Activated CD4-positive, alpha-beta T cell treated with anti-CD3 and anti-CD28 coated beads, Interleukin-2, amount 10 ng/mL, durations not matched to agents 7 days and 5 days (primary cell): ENCODE measurements at places on chromosomes 12 and 14. TPM values are rescaled to one million over a fixed set of nuclear protein-coding genes. Genes with fewer than 3 reads are reported as not detected.

The NFATC4 gene
- total RNA-seq = not detected

The TROAP gene
- total RNA-seq = 115 TPM

The KITLG gene
- total RNA-seq = not detected

The PPP4R4 gene
- 3.7 TPM for total RNA-seq

The NEMF gene
- 89.1 TPM for total RNA-seq

The KDM2B gene
- total RNA-seq = 72.7 TPM

The PLEKHD1 gene
- 0.19 TPM for total RNA-seq

The RAD51B gene
- 30.3 TPM for total RNA-seq

The STYK1 gene
- 0.35 TPM for total RNA-seq

The GRIN2B gene
- not detected for total RNA-seq

The FLRT2 gene
- total RNA-seq = not detected

The MYH6 gene
- total RNA-seq = 0.08 TPM

The FKBP4 gene
- total RNA-seq = 68.2 TPM

- no peak for DNase-seq
These were observed 55.7 kb downstream of the ITPK1 start for GRCh38 chr14:93059917-93060545.

DNA sequence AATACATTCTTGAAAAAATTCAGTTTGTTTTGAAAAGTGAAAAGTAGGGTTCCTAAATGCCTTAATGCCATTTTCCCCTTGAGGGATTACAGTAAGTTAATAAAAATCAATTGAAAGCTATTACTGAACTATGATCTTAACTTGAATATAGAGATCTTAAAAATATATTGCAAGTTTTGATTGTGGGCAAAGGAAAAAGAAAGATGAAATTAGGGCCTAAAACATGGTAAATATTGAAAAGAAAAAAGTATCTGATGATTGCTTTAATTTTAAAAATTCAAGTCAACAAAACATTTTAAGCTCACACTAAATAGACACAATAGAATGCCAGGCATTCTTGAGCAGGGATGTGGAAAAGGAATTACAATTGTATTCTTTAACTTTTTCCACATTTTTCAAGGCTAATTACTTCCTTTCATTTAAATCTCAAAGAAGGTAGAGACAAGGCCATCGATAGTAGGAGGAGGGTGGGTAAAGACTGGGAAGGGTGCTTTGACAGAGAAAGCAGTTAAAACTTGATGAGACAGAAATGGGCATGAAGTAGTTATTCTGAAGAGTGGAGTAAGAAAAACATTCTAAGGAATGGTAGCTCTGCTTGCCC is 294.4 kb downstream of the NELL2 start:
- DNase-seq = no peak

GRCh38 chr14:68245146-68246073 is 425.8 kb downstream of the RAD51B start:
- DNase-seq = no peak

DNA sequence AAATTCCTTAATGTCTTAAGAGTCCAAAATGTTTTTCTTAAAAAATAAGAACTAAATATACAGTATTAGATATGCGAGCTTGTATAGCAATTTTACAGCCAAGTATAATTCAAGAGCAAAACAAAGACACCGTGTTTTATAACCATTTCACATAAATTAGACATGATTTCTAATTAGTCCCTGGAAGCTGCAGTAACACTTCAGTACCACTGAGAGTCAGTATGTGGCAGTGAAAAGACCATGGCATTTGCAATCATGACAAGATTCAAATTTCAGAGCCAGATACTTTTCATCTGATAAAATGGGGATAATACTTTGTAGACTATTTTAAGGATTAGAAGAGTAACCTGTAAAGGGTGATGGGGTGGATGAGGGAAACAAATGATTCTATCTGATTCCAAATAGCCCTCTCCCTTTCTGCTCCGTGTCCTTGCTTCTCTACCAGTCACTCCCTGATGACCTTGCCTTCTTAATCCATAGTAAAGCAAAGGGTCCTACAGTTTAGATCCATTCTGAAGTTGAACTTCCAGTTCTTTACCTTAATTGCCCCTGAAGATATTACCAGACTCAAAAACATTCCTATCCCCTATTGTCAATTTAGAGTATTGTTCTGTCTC is 145.4 kb upstream of the ABCD2 start:
- DNase-seq = peak; percentile 8

DNA sequence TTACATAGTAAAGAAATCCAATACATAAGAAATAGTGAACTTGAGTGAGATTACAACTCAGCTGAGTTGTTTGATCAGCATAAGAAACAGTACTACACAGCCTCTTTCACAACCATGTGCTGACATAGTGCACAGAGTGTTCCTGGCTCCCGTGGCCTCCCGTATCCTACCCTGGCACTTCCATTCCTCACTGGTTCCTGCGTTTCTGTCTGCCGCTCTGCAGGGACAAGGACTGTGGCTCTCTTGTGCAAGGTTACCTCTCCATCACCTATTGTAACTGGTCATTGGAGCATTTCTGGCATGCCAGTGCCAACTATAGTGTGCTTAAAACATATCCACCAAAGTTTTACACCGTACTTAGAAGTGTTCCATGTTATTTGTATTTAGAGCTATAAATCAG is 46.3 kb upstream of the PCED1B start:
- DNase-seq = no peak

GRCh38 chr14:76927971-76928700 is 100.4 kb downstream of the IRF2BPL start:
- no peak for DNase-seq

GRCh38 chr12:71057330-71057729 is 100.5 kb downstream of the TSPAN8 start:
- no peak for DNase-seq

GRCh38 chr12:108129017-108129812 is at the start of gene WSCD2:
Gene WSCD2 (plus strand): TSS chr12:108129288. CDS start chr12:108195833, 66,545 bp downstream.
- peak; percentile 9 for DNase-seq

GRCh38 chr12:71636704-71637115 is 26.9 kb downstream of the ZFC3H1 start:
- peak; percentile 42 for DNase-seq

DNA sequence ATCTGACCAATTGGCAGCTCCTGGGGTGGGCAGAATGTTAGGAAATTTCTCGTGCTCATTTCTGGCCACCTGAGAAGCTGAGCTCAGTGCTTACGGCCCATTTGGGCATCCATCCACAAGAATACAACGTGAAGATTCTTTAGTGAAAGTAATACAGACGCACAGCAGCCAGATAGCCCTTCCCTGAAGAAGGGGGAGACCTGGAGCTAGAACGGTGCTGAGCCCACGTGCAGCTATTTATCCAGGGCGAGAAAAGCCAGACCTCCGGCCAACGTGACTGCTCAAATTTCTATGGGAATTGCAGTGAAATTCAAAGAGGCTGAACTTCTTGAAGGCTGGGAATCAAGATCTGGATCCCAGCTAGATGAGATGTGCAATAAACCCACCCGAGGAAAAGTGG is 20.7 kb downstream of the NID2 start:
- no peak for DNase-seq

GRCh38 chr12:12626471-12626870 is 14.8 kb downstream of the CREBL2 start:
- DNase-seq = no peak

DNA sequence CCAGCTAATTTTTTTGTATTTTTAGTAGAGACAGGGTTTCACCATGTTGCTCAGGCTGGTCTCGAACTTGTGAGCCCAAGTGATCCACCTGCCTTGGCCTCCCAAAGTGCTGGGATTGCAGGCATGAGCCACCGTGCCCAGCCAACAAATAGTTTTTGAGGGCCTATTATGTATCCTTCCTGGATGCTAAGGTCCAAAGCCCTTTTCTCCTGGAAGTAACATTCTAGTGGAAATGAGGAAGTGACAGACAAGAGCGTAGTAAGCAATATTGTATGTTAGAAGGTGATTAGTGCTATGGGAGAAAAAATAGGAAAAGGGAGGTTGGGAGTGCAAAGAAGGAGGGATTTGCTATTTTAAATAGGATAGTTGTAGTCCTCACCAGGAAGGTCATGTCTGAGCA is 9.0 kb upstream of the CGRRF1 start:
- DNase-seq = no peak

- no peak for DNase-seq
These were observed 20.3 kb upstream of the EIF5 start for GRCh38 chr14:103313704-103314103.

DNA sequence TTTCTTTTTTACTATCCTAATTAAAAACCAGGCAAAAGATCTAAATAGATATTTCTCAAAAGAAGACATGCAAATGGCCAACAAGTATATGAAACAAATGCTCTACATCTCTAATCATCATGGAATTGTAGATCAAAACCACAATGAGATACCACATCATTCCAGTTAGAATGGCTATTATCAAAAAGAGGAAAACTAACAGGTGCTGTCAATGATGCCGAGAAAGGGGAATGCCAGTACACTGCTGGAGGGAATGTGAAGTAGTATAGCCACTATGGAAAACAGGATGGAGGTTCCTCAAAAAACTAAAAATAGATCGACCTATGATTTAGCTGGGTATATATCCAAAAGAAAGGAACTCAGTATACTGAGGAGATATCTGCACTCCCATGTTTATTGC is 39.0 kb upstream of the C12orf75 start:
- DNase-seq = no peak

- DNase-seq = no peak
These were observed 58.9 kb upstream of the KITLG start for GRCh38 chr12:88638966-88639760.

GRCh38 chr14:89445273-89445973 is 28.4 kb upstream of the FOXN3 start:
- no peak for DNase-seq

- peak; percentile 43 for DNase-seq
These were observed 513 bp downstream of the CCNK start for GRCh38 chr14:99481745-99482099.

DNA sequence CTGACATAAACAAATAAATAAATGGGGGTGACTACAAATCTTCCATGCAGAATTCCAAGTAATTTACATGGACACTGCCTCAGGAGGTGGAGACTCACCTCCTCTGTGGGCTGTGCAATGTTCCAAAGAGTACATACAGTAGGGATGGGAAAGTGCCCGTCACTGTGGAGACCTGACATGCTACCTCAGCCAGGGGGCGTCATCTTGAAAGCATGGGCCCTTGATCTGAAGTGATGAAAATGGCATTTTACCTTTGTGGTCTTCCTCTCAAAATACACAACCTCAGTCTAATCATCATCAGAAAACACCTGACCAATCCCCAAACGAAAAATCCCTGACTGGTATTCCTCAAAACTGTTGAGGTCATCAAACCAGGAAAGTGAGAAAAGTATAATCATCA is 48.4 kb downstream of the ANAPC7 start:
- DNase-seq = peak; percentile 42

- no peak for DNase-seq
These were observed 53.2 kb downstream of the SINHCAF start for GRCh38 chr12:31272607-31273225.

GRCh38 chr14:66065188-66065587 is 421.0 kb upstream of the CCDC196 start:
- DNase-seq = no peak

GRCh38 chr14:54614296-54614695 is 47.4 kb downstream of the SAMD4A start:
- no peak for DNase-seq

- no peak for DNase-seq
These were observed 10.0 kb upstream of the PKP2 start for GRCh38 chr12:32906399-32907165.

DNA sequence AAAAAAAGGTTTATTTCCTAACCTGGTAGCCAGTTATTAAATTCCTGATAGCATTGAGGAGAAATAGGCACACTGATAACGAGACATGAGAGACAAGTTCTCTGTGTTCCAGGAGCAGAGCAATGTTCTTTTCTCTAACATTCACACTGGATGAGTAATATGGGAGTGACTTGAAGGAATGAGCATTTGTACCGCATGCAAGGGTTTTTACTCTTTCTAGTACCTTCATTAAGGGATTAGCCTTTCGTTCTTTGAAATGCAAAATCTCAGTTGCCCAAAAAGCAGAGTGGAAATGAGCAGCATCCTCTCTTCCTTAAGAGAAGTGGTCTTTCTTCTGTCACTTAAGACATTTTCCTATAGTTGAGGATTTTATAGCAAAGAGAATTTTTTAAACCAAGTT is 54.7 kb downstream of the FGD4 start:
- DNase-seq = no peak

DNA sequence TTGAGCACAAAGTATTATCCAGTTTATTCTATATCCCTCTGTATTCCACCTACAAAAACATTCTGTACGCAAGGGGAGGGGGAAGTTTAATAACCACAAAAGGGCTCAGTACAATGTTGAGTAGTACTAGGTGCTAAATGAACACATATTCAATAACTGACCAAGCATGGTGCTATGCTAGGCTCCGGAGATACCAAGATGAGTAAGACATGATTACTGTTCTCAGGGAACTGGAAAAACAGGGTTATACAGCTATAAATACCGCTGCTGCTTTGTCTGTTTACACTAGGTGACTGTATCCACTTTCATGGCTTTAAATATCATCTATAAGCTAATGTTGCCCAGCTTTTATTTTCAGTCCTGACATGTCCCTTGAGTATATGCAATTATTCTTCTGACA is 135.8 kb downstream of the INSM2 start:
- no peak for DNase-seq

GRCh38 chr14:21264025-21264801 is 5.0 kb downstream of the HNRNPC start:
- no peak for DNase-seq

GRCh38 chr12:65878540-65878939 is 54.3 kb downstream of the HMGA2 start:
- DNase-seq = no peak

- no peak for DNase-seq
These were observed 274.9 kb upstream of the LMO3 start for GRCh38 chr12:16880864-16881285.

GRCh38 chr12:25723921-25724491 is 170.9 kb upstream of the LMNTD1 start:
- DNase-seq = no peak

- peak; percentile 64 for DNase-seq
These were observed 2.1 kb upstream of the GPR132 start for GRCh38 chr14:105067140-105067968.

DNA sequence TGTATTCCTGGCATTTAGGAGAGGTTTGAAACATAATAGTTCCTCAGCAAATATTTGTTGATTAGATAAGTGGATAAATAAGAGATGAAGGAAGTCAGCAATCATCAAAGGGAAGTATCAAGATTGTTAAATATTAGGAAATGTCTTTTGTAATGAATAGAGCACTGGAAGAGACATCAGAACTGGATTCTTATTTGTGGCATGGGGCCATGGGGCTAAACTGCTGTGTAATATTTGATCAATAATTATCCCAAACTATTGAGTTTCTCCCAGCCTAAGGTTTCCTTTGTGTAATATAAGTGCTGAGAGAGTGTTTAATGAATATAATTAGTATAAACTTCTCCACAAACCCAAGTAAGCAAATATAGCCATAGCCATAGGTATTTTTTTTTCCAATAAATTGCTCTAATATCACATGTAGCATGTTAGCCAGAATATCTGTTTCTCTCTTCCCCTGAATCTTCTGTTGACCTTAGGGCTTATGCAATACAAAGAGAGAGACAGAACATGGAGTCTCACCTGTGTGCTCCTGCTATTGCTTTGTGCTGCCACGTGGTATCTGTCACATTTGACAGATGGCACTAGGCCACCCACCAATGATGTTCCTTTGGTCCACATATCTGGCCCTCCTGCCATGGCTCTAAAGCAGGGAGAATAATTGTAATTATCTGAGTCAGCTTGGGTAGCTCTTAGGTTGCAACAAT is 658.7 kb downstream of the SOX5 start:
- DNase-seq = no peak

GRCh38 chr12:44225149-44225510 is 389.2 kb downstream of the TMEM117 start:
- DNase-seq = no peak

GRCh38 chr12:132775502-132776229 is 14.0 kb upstream of the ANKLE2 start:
- no peak for DNase-seq

- no peak for DNase-seq
These were observed 30.8 kb downstream of the CNTN1 start for GRCh38 chr12:40723001-40723400.
